Activated CD4-positive, CD25-positive, alpha-beta regulatory T cell treated with anti-CD3 and anti-CD28 coated beads, Interleukin-2, amount 50 U/mL, for 24 hours (primary cell): ENCODE measurements at places on chromosomes 6 and 20.

DNA sequence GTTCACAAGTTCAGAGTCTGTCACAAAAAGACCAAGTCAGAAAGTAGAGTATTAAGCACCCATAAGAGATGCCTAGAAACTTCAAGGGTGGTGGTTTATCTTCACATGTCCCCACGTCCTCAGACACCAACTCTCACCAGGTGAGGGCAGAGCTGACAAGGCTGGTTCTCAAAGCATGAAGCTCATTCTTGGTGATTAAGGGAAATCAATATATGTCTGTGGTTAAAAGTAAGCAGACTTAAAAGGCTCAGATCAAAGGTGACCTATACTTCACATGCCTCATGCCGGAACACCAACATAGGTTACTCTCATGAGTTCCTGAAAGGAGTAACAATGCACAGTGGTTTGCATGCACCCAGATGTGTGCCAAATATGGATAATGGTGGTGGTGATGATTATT, 27.0 kb downstream of the IL17A start:
- peak; percentile 41 for ATAC-seq

GRCh38 chr6:134875367-134875766, 74.5 kb downstream of the ALDH8A1 start:
- no peak for ATAC-seq

DNA sequence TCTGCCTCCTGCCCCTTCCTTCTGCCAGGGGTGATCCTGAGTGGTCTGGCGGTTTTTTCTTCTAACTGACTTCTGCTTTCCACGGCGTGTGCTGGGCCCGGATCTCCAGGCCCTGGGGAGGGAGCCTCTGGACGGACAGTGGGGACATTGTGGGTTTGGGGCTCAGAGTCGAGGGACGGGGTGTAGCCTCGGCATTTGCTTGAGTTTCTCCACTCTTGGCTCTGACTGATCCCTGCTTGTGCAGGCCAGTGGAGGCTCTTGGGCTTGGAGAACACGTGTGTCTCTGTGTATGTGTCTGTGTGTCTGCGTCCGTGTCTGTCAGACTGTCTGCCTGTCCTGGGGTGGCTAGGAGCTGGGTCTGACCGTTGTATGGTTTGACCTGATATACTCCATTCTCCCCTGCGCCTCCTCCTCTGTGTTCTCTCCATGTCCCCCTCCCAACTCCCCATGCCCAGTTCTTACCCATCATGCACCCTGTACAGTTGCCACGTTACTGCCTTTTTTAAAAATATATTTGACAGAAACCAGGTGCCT, 10.2 kb downstream of the SLC29A1 start:
- ATAC-seq, result no peak

DNA sequence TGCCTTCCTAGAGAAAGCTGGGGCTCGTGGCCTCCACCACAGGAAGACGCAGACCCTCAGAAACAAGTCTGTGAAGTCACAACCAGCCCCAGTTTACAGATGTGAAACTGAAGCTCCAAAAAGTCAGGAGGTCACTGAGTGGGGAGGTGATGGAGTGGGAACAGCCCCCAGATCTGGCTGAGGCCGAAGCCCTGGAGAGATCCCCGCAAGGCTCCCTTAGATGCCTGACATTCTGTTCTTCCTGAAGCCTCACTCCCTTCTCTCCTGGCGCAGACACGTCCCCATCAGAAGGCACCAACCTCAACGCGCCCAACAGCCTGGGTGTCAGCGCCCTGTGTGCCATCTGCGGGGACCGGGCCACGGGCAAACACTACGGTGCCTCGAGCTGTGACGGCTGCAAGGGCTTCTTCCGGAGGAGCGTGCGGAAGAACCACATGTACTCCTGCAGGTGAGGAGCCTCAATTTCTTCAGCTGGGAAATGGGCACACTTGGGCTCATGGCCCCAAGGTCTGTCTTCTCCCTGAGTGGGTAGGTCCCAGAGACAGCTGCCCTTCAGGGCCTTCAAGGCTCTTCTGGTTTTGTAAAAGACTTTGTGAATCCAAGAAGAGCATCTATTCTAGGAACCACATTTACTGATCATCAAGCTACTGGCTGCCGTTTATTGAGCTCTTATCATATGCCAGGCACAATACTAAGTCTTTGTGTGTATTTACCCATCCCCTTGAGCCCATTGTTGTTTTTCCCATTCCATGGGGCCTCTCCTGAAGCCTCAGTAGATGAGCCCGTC, 50.5 kb downstream of the HNF4A start:
- no peak for ATAC-seq
